ENCODE measurements at places on chromosomes 6 and 20.

GRCh38 chr20:60888771-60889170 lies 363.3 kb upstream of the CDH4 start:
- DNase-seq = no peak

- DNase-seq = no peak
These were observed 726 bp upstream of the ARFGEF3 start for GRCh38 chr6:138161088-138161337.

DNA sequence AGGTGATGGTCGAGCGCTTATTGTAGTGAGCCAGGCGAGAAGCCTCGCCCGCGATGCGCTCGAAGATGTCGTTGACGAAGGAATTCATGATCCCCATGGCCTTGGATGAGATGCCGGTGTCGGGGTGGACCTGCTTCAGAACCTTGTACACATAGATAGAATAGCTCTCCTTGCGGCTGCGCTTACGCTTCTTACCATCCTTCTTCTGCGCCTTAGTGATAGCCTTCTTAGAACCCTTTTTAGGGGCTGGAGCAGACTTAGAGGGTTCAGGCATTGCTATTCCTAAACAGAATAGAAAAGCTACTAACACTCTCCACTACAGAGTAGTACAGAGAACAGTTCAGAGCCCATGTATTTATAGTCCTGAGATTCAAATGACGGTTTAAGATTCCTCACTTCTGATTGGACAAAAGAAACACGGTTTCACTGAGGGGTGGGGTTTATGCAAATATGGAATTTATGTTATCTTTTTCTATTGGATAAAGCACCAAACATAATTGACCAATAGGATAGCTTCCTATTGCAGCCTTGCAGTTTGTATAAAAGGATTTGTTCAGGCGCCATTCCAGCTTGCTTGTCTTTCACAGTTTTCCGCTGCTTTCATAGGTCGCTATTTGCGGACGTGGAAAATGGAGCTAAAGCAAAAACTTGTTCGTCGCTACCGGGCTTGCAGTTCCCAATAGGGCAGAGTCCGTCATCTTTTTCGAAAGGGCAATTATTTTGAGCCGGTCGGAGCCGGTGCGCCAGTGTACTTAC lies 43.7 kb upstream of the HFE start:
- DNase-seq = no peak

- DNase-seq = peak; percentile 5
These were observed 7.6 kb downstream of the TREM1 start for GRCh38 chr6:41278699-41279405.

GRCh38 chr6:43575105-43575771 lies 600 bp downstream of the XPO5 start:
- peak; percentile 27 for DNase-seq

All from HS-27A (cell line).